ENCODE measurements at places on chromosomes 3 and 15.
A peak's percentile ranks its signal among the peaks of the same experiment; 100 is the strongest.

- no peak for DNase-seq
Observed at GRCh38 chr15:76162036-76162398, 102.2 kb downstream of the TMEM266 start.

DNA sequence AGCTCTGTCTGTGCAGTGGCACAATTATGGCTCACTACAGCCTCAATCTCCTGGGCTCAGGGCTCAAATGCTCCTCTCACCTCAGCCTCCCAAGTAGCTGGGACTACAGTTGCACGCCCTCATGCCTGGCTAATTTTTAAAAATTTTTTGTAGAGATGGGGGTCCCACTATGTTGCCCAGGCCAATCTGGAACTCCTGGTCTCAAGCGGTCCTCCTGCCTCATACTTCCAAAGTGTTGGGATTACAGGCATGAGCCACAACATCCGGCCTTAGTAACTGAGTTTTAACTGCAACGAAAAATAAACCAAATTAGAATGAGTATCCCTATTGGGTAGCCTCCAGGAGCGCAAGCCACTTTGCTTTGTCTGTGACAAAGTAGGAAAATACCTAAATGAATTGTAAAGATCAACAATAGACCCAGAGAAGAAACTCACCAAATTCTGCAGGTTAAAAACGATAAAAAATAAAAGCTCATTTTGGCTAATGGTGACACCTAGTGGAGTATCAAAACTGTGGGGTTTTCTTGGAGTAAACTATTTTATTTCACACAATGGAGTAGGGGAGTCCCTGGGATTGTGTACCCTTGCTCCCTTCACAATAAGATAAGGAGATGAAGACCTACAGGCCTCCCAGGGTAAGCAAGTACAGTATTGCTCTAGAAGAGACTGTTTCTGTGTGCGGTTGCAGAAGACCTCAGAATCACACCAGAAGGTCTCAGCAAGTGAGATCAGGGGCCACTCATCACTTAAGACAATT is 21.0 kb upstream of the CA12 start:
- peak; percentile 67 for DNase-seq

- no peak for DNase-seq
Observed at GRCh38 chr3:140089403-140090072, 154.6 kb downstream of the CLSTN2 start.

DNA sequence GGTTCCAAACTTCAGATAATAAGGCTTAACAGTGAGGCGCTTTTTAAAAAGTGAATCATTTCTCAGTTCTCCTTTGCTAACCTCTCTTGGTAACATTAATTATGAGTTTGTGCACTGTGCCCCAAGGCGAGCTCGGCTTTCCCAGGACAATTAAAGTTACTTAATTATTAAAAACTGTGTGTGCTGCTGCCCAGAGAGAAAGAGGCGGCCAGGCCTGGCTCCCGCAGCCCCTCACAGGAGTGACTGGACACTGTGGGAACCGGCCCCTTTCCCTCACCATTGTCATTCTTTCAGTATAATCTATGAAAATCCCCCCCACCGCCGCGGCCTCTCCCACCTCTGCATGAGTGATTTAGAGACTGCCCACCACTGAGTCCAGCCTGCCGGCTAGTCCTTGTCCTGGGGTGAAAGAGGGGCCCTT is 43.1 kb upstream of the HES1 start:
- DNase-seq, result no peak

GRCh38 chr3:113132571-113132996 is 78.8 kb upstream of the BOC start:
- DNase-seq, result no peak

- peak; percentile 5 for DNase-seq
Observed at GRCh38 chr3:20930034-20930433, 744.0 kb upstream of the SGO1 start.

DNA sequence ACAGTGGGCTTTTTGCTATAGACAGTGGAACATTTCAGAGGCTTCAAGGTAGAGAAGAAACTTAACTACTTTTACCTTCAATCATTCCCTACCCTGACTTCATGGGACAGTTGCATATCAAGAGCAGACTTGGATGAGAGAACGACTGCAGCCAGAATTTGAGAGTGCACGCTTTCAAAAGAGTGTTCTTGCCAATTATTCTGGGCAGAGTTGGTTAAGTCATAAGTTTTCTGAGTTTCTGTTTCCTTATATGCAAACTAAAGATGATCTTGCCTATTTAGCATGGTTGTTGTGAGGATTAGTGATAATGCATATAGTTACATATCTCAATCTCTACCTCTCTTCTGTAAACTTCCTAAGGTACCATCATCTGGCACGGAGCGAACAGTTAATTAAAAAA is 7.6 kb downstream of the SLC9A9 start:
- no peak for DNase-seq
